ENCODE measurements at places on chromosomes 4 and X.

DNA sequence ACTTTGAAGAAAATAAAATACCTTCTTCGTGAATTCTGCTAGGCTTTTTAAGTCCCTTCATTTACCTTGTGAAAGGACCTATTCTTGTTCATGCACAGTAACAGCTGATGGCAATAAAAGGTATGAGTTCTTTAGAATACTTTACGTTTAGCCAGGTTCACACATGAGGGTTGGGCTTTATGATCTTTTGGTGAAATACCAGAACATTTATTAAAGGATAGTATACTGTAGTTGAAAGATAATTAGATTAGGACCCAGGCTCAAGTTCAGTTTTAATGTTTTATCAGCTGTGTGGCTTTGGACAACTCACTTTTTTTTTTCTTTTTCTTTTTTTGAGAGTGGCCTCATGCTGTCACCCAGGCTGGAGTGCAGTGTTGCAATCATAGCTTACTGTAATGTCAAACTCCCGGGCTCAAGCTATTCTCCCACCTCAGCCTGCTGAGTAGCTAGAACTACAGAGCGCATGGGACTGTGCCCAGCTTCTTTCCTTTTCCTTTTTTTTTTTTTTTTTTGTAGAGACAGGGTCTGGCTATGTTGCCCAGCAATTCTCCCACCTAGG lies 28.2 kb upstream of the NEIL3 start:
- no peak for DNase-seq

DNA sequence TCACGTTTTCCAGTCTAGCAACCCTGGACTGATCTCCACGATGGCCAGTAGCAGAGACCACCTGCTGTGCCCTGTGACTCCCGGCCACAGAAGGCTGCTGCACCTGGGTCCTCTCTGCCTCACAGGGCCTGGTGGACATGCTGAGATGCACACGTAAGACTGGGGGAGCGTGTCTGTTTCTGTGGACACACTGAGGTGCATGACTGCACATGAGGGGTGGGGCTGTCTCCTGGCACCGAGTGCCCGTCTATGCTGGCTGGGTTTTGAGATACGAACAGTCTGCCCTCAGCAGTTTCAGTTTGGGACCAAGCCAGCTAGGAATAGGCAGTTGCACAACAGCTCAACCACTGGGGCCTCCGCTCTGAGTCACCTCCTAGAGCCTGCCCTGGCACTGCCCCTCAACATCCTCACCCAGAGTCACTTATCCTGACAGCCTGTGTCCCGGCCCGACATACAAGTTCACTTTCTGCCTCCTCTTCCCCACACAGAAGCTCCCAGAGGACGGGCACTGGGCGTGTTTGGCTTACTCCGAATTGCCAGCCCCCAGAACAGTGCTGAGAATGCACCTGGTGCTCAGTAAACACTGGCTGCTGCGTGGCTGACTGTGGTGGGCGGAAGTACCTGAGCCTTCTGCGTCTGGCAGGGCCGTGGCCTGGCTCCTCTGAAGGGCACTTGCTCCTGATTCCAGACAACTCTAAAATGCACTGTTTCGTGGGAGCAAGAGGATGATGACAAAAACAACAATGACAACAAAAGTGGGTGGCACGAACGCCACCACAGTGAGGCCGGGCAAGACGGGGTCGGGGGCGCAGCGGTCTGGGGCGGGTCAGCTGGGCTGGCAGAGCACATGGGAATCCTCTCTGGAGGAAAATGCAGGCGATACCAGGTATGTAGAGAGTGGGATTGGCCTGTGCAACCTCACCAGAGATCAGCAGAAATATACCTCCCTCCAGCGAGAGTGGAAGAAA lies 30.9 kb downstream of the RNF212 start:
- DNase-seq, result no peak

DNA sequence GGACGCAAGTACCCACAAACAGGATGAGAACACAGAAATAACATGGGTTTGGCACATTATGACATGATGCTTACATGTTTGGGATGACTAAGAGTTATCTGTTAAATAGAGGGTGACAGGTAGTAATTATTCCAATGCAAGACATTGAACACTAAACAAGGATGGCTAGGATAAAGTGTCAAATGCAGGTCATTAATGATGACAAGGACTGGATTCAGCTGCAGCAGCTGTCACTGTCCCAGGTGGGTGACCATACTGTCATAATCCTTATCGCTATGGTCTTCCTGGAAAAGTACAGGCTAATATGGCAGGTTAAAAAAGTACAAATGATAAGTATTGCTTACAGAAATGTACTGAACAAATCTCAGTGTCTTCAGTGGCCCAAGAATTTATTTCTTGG lies 123.9 kb downstream of the ANTXR2 start:
- no peak for DNase-seq

DNA sequence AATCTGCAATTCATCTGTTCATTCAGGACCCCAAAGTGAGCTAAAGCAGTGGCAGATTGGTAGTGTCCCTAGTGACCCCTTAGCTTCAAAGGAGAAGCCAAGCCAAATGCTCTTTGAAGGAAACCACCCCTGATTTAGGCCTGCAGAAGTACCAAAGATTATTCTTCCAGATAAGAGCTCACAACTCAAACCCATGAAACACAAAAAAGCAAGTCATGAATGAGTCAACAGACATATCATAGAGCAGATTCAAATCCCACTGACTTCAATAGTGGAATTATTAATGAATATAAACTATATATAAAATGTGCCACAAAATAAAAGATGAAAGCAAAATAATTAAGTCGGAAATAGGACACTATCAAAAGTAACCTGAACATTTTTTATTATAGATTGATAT lies 197.6 kb downstream of the SCFD2 start:
- DNase-seq, result no peak

GRCh38 chr4:38069271-38069760 lies 109.1 kb downstream of the PTTG2 start:
- no peak for DNase-seq

DNA sequence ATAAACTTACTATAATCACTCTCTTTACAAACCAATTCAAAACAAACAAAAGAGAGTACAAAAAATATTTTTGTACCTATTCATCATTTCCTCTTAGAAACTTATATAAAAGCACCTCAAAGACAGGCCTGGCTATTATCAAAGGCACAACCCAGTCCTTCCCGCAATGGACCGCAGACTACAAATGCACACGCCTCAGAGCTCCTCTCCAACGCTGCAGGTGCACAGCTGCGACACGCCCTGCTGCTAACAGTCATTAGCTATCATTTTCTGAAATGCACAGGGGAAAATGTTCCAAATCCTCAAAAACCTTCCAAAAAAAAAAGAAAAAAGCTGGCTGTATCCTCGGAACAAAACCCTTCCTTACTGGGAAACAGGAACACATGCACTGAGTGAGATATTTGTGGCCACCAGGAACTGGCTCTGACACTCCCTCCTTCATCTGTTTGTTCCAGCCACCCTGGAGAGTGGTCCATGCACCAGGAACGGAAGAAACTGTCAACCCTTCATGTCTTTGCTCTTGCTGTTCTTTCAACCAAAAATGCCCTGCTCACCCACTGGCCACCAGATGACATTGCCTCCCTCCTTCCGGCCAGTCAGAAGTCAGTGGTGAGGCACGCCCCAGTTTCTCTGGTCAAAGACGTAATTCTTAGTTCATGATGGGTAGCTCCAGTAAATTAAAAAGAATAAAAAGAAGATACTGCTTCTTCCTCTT lies 16.7 kb downstream of the IRF2 start:
- DNase-seq, result no peak

Data from GM19239 (cell line).